Upper lobe of left lung (tissue), 6 donors: ENCODE measurements at places on chromosomes 1 and 21. TPM values are rescaled to one million over a fixed set of nuclear protein-coding genes. Genes with fewer than 3 reads are reported as not detected.

The CRYBG2 gene
- 3.7 TPM for total RNA-seq

The PRELP gene
- 38.8 TPM for total RNA-seq

The CYP4A11 gene
- not detected for total RNA-seq

The FCRL5 gene
- total RNA-seq, result 2.5 TPM

The CAMK1G gene
- total RNA-seq, result 0.20 TPM

The COL8A2 gene
- total RNA-seq, result 5.2 TPM

The PDZK1IP1 gene
- total RNA-seq, result 53.5 TPM

The SYF2 gene
- 47.1 TPM for total RNA-seq

The TSTD1 gene
- total RNA-seq, result 56.2 TPM

- DNase-seq, result peak; percentile 37
- no peak overlapping the region for H3K4me3 ChIP-seq
- H3K4me1 ChIP-seq, result no peaks in the 10 kb centered on the region
- H3K27ac ChIP-seq, result no peak overlapping the region
- no peaks in the 10 kb centered on the region for H3K36me3 ChIP-seq
- H3K27me3 ChIP-seq, result no peaks in the 10 kb centered on the region
Measured at GRCh38 chr1:202264726-202265125, 71.1 kb downstream of the LGR6 start.

GRCh38 chr1:30774550-30775432, 17.2 kb upstream of the LAPTM5 start:
- no peak overlapping the region for H3K27ac ChIP-seq
- no peak overlapping the region for H3K4me3 ChIP-seq
- DNase-seq, result no peak
- peaks cover 6% of the 10 kb centered on the region for H3K4me1 ChIP-seq
- H3K36me3 ChIP-seq, result no peaks in the 10 kb centered on the region

DNA sequence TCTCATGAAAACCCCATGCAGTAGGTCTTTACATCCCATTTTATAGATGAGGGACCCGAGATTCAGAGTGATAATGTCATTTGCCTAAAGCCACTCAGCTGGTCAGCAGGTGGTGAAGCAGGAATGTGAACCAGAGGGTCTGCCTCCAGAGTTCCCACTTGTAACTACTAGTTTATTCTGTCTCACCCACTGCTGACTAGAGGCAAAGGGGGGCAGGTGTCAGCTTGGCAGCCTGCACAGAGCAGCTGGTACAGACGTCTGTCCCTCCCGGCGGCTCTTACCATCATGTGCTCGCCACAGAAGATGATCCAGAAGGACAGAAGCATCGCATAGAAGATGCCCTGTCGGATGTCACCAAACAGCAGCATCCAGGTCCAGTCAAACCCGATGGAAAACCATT, 82.4 kb downstream of the WLS start:
- DNase-seq, result no peak
- H3K4me3 ChIP-seq, result no peak overlapping the region
- no peaks in the 10 kb centered on the region for H3K27me3 ChIP-seq
- peaks cover 8% of the 10 kb centered on the region for H3K4me1 ChIP-seq
- peaks cover 6% of the 10 kb centered on the region for H3K36me3 ChIP-seq

- DNase-seq, result peak; percentile 92
- no peaks in the 10 kb centered on the region for H3K36me3 ChIP-seq
- H3K27ac ChIP-seq, result no peak overlapping the region
Measured at GRCh38 chr1:244918421-244919319, 54.3 kb upstream of the HNRNPU start.

DNA sequence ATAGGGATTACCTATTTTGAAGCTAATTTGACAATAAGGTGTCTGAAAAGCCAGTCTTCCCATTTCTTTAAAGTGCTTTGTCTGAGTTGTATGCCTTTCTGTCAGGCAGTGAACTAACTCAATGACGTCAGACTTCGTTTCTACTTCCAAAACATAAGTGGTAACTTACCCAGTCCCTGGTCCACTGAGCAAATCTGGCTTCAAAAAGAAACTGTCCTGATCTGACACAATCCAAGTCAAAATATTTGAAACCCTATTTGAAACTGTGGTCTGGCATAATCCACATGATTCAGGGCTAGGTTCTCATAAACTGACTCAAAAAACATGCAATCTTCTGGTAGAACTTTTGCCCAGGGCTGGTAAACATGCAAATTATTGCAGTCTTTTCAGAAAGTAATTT, 34.0 kb downstream of the DIRAS3 start:
- no peaks in the 10 kb centered on the region for H3K4me1 ChIP-seq
- H3K36me3 ChIP-seq, result no peaks in the 10 kb centered on the region
- no peak for DNase-seq
- H3K4me3 ChIP-seq, result no peak overlapping the region

- no peaks in the 10 kb centered on the region for H3K36me3 ChIP-seq
- DNase-seq, result no peak
- H3K27ac ChIP-seq, result no peak overlapping the region
- H3K4me3 ChIP-seq, result no peak overlapping the region
Measured at GRCh38 chr1:7534061-7534825, 236.9 kb upstream of the VAMP3 start.

GRCh38 chr1:177282976-177283375, 112.2 kb downstream of the BRINP2 start:
- no peak overlapping the region for H3K27ac ChIP-seq
- H3K36me3 ChIP-seq, result no peaks in the 10 kb centered on the region
- no peak overlapping the region for H3K4me3 ChIP-seq
- H3K4me1 ChIP-seq, result no peaks in the 10 kb centered on the region
- H3K27me3 ChIP-seq, result no peaks in the 10 kb centered on the region

DNA sequence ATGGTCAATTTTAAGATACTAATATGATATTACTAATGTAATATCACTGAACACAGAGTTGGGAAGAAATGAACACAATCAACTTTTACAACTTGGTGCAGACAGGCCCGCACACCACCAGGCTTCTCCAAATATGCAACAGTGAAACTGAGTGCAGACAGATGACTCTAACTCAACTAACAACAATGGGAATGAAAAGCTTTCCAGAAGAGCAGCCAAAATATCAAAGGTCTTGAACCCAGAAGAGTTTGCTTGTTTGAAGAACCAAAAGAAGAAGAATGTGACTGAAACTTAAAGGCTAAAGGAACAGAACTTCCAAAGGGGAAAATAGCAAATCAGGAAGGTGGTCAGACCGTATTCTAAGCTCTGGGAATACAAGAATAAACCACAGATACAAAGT, 89.8 kb upstream of the COL11A1 start:
- H3K4me1 ChIP-seq, result no peaks in the 10 kb centered on the region
- H3K36me3 ChIP-seq, result no peaks in the 10 kb centered on the region
- H3K27ac ChIP-seq, result no peak overlapping the region
- no peak overlapping the region for H3K4me3 ChIP-seq
- no peaks in the 10 kb centered on the region for H3K27me3 ChIP-seq

- no peak overlapping the region for H3K27ac ChIP-seq
- peaks cover 8% of the 10 kb centered on the region for H3K4me1 ChIP-seq
- H3K36me3 ChIP-seq, result no peaks in the 10 kb centered on the region
- H3K4me3 ChIP-seq, result no peak overlapping the region
- no peaks in the 10 kb centered on the region for H3K27me3 ChIP-seq
Measured at GRCh38 chr1:59666106-59666505, 148.6 kb upstream of the HOOK1 start.

DNA sequence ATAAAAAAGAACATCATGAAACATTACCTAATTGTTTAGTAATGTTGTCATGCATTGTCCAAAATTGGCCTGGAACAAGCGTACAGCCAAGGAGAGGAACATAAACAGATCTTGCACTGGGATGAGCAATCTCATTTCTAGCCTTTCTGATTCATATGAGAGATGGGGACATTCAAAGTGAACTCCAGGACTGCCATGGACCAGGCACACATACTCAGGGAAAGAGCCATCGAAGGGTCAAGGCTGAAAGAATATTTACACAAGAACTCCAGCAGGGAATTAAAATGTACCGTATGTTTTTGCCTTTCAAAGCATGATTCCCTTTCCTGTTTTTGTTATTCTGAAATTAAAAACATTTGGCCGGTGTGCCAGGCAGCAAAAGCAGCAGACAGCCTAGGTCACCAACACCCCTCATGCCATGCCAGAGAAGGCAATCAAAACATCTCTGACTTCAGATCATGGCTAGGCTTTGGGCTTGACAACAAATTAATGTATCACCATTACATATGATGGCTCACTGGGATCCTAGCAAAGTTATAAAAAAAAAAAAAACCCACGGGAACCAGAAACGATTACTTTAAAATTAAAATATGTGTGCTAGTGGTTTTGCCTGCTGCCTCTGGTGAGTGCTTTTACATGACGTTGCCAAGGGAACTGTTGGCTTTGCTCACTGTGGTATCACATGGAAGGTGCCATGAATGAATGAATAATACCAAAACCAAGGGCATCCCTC, 159.8 kb downstream of the TGFBR3 start:
- H3K36me3 ChIP-seq, result peaks cover 3% of the 10 kb centered on the region
- H3K27ac ChIP-seq, result peak overlapping the region; percentile 84
- no peaks in the 10 kb centered on the region for H3K27me3 ChIP-seq
- H3K4me3 ChIP-seq, result no peak overlapping the region
- DNase-seq, result no peak

GRCh38 chr1:154847891-154848290, 22.2 kb downstream of the KCNN3 start:
- no peak for DNase-seq
- no peaks in the 10 kb centered on the region for H3K27me3 ChIP-seq
- H3K4me3 ChIP-seq, result no peak overlapping the region
- H3K27ac ChIP-seq, result no peak overlapping the region
- no peaks in the 10 kb centered on the region for H3K4me1 ChIP-seq

DNA sequence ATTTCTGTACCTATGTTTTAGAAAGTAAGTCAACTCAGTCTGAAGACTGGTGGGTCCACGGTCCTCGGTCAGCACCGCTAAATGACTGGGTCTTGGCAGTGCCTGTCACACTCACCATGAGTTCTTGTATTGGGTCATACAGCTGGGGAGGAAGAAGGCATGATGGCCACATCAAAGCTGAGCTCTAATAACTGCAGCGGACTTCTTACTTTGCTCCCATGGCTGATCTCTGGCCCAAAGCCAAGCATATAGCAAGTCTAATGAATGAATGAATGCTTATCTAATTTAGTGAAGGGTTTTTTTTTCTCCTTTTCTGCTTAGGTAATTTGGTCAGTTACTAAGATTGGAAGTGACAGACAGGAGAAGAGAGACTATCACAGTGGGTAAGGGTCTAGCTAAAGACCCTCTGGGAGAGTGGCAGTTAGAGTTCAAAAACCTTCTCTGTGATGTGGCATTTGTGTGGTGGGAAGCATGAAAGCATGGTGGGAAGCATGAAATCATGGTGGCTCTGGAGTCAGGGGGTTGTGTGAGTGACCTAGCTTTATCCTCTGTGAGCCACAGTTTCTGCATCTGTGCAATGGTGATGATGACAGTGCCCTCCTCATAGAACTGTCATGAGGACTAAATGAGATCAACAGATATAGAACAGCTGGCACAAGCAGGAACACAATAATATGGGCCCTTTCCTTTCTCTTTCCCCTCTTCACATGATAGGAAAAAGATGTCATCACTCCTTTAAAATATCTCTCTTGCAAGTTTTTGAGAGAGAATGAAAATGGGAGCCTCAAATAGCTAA, 78.9 kb upstream of the JAK1 start:
- peak overlapping the region; percentile 48 for H3K27ac ChIP-seq
- H3K36me3 ChIP-seq, result no peaks in the 10 kb centered on the region
- H3K27me3 ChIP-seq, result no peaks in the 10 kb centered on the region
- H3K4me3 ChIP-seq, result no peak overlapping the region
- no peak for DNase-seq

GRCh38 chr1:7198664-7199063, 413.4 kb downstream of the CAMTA1 start:
- H3K36me3 ChIP-seq, result no peaks in the 10 kb centered on the region
- DNase-seq, result peak; percentile 40
- no peak overlapping the region for H3K27ac ChIP-seq
- no peak overlapping the region for H3K4me3 ChIP-seq
- no peaks in the 10 kb centered on the region for H3K27me3 ChIP-seq

DNA sequence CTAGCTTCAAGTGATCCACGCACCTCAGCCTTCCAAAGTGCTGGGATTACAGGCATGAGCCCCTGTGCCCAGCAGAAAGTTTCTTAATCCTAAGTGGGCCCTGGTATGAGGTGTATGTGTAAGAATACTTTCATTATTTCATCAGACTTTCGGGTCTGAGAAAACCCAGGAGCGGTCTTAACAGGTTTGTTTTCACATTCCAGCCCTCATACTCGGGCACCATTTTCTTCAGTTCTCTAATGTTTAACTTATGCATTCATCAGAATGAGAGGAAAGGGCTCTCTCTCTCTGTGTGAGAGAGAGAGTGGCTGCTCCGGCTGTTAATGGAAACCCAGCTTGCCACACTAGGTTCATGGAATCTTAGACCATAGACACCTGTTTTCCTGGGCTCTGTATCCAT, 4.2 kb upstream of the PADI1 start:
- H3K36me3 ChIP-seq, result no peaks in the 10 kb centered on the region
- H3K4me3 ChIP-seq, result no peak overlapping the region
- peak; percentile 18 for DNase-seq
- no peak overlapping the region for H3K27ac ChIP-seq
- no peaks in the 10 kb centered on the region for H3K27me3 ChIP-seq

GRCh38 chr1:209590405-209590804, 6.9 kb downstream of the CAMK1G start:
- no peak overlapping the region for H3K27ac ChIP-seq
- no peaks in the 10 kb centered on the region for H3K36me3 ChIP-seq
- no peak for DNase-seq
- H3K4me3 ChIP-seq, result no peak overlapping the region
- peaks cover under 1% of the 10 kb centered on the region for H3K27me3 ChIP-seq
- peaks cover 6% of the 10 kb centered on the region for H3K4me1 ChIP-seq

DNA sequence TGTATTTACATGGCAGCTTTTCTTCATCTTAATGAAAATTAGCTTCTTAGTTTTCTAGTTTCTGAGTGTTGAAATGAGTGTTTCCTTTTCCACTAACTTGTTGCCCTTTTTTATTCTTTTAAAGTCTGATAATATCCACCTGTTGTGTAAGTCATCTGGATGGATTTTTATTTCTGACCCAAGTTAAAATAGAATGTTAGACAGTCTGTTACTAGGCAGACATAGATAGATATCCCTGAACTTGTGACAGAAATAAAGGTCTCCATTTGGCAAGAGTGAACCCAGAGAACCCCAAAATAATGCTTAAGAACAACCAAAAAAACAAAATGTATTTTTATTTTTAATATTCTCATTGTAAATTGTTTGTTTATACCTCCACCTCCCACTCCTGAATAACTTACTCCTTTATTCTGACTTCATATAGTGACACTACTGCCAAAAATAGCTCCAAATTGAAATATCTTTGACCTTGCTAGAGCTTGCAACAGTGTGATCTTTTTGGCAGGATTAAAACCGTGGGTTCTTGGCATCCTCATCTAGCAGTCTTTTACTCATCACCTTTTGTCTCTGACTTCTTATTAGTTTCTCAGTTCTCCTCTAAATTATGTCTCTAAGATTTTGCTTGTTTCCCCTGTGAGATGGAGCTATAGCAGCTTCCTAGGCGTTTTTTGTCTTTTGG, 26.9 kb upstream of the SH3D21 start:
- H3K4me1 ChIP-seq, result peaks cover 10% of the 10 kb centered on the region
- no peaks in the 10 kb centered on the region for H3K27me3 ChIP-seq
- H3K4me3 ChIP-seq, result no peak overlapping the region
- H3K27ac ChIP-seq, result no peak overlapping the region

GRCh38 chr1:19749685-19750084, 50.0 kb downstream of the TMCO4 start:
- no peak overlapping the region for H3K27ac ChIP-seq
- H3K27me3 ChIP-seq, result no peaks in the 10 kb centered on the region
- H3K4me1 ChIP-seq, result no peaks in the 10 kb centered on the region
- H3K36me3 ChIP-seq, result peaks cover 51% of the 10 kb centered on the region

- no peak for DNase-seq
- no peak overlapping the region for H3K27ac ChIP-seq
- H3K4me3 ChIP-seq, result no peak overlapping the region
- H3K36me3 ChIP-seq, result no peaks in the 10 kb centered on the region
- no peaks in the 10 kb centered on the region for H3K4me1 ChIP-seq
Measured at GRCh38 chr1:181777286-181777685, 284.2 kb downstream of the ZNF648 start.

GRCh38 chr1:221435504-221435904, 306.4 kb downstream of the DUSP10 start:
- peaks cover 17% of the 10 kb centered on the region for H3K4me1 ChIP-seq
- H3K4me3 ChIP-seq, result no peak overlapping the region
- no peaks in the 10 kb centered on the region for H3K36me3 ChIP-seq
- no peak for DNase-seq
- H3K27me3 ChIP-seq, result no peaks in the 10 kb centered on the region
